ENCODE measurements at places on chromosomes 6 and 20.

GRCh38 chr6:142380626-142381025 is 78.8 kb downstream of the ADGRG6 start:
- no peak for DNase-seq

DNA sequence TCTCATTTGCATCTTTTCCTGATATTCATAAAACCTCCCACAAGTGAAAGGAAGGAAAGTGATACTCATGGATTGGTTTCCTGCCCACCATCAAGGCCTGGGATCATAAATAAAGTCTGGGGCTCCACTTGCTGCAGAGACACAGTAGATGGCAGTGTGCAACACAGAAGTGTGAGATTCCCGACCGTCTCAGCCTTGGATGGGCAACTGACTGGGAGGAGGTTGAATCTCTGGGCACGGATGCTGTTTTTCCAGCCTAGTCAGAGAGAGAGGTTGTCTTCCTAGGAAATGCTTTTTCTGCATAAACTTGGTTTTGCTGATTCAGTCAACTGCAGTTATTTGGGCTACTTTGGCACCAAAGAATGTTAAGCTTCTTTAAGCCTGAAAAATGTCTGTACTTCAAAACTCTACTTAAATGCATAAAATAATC is 9.9 kb upstream of the RFPL4B start:
- DNase-seq, result no peak

DNA sequence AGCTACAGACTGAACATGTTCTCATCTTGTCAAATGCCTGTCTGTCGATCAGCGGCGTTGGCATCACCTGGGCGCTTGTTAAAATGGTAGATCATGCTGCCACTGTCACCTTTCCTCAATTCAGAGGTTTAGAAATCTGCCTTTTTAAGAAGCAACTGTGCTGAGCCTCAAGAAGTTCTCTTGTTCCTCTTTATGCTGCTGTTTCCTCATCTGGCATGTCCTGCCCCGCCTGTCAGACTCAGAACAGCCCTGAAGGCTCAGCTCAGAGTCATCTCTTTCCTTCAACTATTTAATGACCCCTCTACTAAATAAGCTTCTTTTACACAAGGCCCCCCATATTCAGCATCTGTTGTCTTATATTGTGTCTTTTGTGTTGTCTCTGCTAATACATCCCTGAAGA is 368.2 kb downstream of the EPM2A start:
- no peak for DNase-seq

GRCh38 chr6:143911028-143911427 is 46.8 kb downstream of the ZC2HC1B start:
- DNase-seq, result no peak

DNA sequence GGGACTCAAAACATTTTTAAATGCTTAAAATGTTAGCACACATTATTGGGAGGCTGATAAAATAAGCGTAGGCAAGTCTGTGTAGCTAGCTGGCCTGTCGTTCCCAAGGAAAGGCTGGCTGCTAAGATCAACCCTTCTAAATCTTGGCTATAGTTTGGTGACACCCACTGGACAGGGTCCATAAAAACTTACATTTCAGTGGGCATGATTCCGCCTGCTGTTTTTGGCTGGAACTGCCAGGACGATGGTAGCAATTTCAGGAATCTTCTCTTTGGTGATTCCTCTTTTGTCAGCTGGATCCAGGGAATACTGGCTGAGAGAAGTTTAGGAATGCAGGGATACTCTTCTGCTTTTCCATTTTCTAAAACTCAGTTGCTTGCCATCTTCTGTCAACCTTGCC is 162.2 kb downstream of the NKAIN2 start:
- peak; percentile 32 for DNase-seq

DNA sequence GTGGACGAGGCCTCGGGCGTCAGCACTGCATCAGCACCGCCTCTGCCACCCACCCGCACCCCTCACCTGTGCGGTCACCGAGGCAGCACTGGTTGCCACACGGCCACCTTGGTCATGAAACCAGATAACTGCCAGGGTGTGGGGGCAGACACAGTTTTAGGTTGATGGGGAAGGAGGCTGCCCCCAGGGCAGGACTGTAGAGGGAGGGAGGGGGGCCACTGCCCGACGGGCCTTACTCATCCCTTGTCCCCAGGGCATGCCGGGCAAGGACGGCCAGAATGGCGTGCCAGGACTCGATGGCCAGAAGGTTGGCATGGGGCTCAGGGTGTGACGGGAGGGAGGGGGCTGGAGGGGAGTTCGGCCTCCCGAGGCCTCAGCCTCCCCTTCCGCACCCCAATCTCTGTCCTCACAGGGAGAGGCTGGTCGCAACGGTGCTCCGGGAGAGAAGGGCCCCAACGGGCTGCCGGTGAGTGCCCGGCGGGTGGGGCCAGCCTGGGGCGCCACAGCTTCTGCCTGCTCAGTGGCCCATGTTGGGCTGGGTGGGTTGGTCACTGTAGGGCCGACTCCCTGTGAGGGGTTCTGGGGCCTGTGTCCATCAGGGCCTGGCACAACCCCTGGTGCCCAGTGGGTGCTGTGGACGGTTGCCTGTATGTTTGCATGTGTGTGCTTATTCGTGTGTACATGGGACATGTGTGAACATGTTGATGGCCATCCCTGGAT is 11.8 kb downstream of the COL9A3 start:
- DNase-seq, result no peak

- DNase-seq, result peak; percentile 75
Measured at GRCh38 chr6:127302728-127303660, 36.3 kb downstream of the RNF146 start.

DNA sequence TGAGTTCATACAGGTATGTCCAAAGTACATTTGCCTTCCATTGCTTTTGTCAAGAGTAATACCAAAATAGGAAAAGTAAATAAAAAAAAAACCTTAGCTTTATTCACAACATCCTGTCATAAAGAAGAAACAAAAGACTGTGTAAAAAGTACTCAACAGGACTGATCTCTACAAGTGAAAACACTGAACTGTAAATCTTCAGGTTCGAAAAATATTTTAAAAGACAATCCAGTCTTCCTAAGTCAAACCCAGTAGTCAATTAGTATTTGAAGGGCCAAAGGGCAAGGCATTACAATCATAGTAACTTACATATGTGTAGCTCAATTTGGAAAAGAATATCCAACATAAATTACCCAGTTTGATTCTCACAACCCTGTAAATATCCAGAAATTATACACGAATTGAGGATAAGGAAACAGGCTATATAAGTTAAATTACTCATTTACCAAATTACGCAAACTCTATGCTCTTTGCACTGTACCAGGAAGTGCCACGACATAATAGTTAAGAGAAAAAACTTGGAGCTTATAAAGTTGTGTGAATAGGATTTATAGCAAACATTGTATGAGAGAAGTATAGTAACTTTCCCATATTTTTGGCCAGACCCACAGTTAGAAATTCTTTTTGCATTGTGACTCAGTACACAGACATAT is 21.2 kb downstream of the PTPRK start:
- DNase-seq, result no peak

DNA sequence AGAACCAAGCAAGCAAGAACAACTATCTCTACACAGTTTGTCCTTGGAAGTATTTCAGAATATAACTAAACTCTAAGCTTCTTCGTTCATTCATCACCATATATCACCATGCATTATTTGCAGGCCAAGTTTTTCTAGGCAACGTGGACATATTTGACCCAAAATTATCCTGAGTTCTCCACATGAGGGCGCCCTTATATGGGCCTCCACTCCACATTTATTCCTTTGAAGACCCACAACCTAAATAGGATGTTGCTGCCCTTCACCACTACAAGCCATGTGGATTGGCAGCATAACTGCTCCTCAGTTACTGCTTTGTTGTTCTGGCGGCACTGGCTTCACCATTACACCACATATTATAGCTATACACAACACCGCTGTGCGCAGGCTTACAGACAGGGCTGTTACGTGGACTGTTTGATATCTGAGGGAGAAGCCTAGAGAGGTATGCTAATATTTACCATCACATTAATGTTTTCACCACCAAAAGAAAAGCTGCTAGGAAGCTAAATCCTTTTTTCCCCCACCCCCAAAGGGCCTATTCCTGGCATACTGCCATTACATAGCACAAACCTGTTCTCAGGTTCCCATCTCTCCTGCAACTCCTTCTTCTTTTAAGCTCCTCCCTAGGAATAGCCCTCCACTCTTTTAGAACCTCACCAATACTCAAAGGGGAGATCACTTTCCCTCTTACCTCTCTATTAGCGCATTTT is 411.7 kb downstream of the C6orf118 start:
- no peak for DNase-seq

DNA sequence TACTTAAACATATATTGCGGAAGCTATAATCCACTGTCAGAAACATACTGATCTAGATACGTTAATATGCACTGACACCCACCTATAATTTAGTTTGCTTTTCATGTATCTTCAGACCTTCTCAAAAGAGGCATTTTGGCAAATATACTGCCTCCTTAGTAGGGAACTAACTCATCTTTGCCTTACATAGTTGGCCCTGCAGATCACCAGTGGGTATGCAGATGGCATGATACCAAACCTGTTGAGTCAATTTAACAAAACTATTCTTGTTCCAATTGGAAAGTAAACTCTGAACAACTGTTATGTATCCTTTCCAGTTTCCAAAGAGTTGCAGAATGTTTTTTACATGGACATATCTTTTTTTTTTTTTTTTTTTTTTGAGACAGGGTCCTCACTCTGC is 35.6 kb upstream of the TBC1D20 start:
- no peak for DNase-seq

- no peak for DNase-seq
Measured at GRCh38 chr20:39016041-39016440, 53.9 kb downstream of the DHX35 start.

- peak; percentile 80 for DNase-seq
Measured at GRCh38 chr20:62136283-62137091, 6.7 kb downstream of the PSMA7 start.

GRCh38 chr6:100473182-100473581 is 8.5 kb upstream of the SIM1 start:
- DNase-seq, result no peak
